ENCODE measurements at places on chromosomes 2 and 18. TPM values are rescaled to one million over a fixed set of nuclear protein-coding genes. Genes with fewer than 3 reads are reported as not detected.

EIF2B4 gene
- 37.0 TPM for total RNA-seq

GRCh38 chr2:140641163-140641562, 1489.7 kb downstream of the LRP1B start:
- H3K27me3 ChIP-seq = no peaks in the 10 kb centered on the region
- no peaks in the 10 kb centered on the region for H3K36me3 ChIP-seq
- no peak for DNase-seq
- H3K4me3 ChIP-seq = no peak overlapping the region
- no peaks in the 10 kb centered on the region for H3K4me1 ChIP-seq
- H3K27ac ChIP-seq = no peak overlapping the region

DNA sequence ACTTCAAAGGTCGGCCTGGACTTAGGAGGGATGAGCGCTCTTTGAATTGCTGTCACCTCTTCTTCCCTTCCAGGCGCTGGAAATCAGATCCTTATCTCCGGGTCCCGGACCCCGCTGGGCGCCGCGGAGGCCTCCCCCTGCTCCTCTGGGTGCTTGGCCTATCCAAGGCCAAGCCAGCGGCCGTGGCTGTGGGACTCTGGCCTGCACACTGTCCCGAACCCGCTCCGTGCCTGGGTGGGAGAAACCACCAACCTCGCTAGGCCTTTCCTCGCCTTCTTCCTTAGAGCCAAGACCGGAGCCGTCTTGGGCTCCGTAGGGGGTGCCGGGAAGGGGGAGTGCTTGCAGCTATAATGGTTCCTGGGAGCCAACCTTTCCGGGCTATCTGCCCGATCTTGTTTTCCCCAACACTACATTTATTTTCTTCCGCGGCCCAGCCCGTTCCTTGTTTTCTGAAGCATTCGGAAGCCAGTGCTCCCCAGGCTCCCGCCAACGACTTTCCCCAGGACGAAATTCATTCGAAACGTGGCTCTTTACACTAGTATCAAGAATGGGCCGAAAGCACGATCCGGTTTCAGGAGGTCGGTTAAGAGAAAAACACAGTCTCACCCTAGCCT, 2.4 kb downstream of the OSR1 start:
- H3K27me3 ChIP-seq = peaks cover 90% of the 10 kb centered on the region
- peak overlapping the region; percentile 9 for H3K4me3 ChIP-seq
- H3K27ac ChIP-seq = no peak overlapping the region
- H3K4me1 ChIP-seq = peaks cover 35% of the 10 kb centered on the region

DNA sequence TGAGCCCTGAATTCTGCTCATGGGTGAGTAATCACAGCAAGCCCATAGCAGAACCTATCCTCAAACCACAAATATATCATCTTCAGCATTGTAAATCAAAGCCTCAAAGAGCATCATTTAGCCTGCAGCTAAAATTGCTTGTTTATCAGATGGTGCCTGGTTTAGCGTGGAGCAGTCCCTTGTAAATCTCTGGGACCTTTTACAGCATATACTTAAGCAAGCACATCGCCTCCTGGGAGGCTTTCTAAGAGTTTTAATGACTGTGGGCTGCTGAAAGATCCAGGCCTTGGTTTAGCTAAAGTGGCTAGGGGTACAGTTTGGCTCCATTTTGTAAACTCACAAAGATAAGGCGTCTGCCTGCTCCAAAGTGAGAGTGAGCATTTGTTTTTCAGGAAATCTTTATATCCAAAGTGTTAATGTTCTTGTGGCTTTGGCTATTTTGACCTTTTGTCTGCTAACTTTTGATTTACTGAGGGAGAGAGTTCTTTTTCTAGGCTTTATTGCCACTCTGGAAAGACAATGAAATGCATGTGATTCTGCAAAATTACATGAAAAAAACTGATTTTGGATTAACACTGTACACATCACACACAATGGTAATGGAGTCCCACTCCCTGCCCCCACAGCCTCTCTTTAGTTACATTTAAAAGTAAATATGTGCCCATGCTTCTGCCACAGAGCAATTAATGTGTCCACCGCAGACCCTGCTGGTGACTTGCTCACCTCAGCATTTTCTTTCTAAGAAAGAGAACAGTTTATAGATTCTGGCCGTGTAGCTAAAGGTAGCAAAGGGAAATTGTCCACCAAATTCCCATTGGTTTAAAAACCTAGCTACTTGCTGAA, 194.8 kb downstream of the LNPK start:
- H3K4me3 ChIP-seq = no peak overlapping the region
- H3K27me3 ChIP-seq = peaks cover 3% of the 10 kb centered on the region
- no peak overlapping the region for H3K27ac ChIP-seq
- no peaks in the 10 kb centered on the region for H3K36me3 ChIP-seq
- no peak for DNase-seq
- H3K4me1 ChIP-seq = no peaks in the 10 kb centered on the region

DNA sequence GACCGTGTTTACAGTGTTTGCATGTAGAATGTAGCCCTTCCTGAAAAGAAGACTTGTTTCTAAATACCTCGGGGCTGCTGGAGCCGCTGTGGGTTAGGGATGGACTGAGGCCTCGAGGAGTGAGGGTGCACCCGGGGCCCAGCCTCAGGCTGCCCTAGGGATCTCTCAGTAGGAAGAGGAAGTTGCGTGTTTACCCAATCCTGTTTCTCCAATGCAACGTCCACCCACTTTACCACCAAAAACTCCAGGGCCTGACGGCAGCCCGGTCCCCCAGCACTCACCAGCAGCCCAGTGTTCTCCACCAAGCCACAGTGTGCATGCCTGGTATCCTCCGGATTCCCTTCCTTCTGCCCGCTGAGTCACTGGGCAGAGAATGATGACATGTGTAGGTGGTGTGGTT, 255.8 kb downstream of the GLI2 start:
- H3K4me1 ChIP-seq = no peaks in the 10 kb centered on the region
- H3K27me3 ChIP-seq = no peaks in the 10 kb centered on the region
- no peak overlapping the region for H3K27ac ChIP-seq
- no peak overlapping the region for H3K4me3 ChIP-seq

GRCh38 chr2:86025229-86025820, 80.4 kb downstream of the POLR1A start:
- peaks cover 52% of the 10 kb centered on the region for H3K36me3 ChIP-seq
- H3K27ac ChIP-seq = peak overlapping the region; percentile 62
- DNase-seq = no peak
- no peak overlapping the region for H3K4me3 ChIP-seq

Data from activated CD8-positive, alpha-beta T cell treated with anti-CD3 and anti-CD28 coated beads, Interleukin-2, amount 10 ng/mL, durations not matched to agents 7 days and 5 days (primary cell).